OCI-M1 (cell line): ENCODE measurements at places on chromosomes 12 and 14.

DNA sequence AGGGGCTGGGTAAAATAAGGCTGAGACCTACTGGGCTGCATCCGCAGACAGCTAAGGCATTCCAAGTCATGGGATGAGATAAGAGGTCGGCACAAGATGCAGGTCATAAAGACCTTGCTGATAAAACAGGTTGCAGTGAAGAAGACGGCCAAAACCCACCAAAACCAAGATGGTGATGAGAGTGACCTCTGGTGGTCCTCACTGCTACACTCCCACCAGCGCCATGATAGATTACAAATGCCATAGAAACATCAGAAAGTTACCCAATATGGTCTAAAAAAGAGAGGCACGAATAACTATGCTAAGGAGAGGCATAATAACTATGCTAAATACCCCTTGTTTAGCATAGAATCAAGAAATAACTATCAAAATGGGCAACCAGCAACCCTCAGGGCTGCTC lies 46.2 kb upstream of the MAP3K9 start:
- no peak for DNase-seq

DNA sequence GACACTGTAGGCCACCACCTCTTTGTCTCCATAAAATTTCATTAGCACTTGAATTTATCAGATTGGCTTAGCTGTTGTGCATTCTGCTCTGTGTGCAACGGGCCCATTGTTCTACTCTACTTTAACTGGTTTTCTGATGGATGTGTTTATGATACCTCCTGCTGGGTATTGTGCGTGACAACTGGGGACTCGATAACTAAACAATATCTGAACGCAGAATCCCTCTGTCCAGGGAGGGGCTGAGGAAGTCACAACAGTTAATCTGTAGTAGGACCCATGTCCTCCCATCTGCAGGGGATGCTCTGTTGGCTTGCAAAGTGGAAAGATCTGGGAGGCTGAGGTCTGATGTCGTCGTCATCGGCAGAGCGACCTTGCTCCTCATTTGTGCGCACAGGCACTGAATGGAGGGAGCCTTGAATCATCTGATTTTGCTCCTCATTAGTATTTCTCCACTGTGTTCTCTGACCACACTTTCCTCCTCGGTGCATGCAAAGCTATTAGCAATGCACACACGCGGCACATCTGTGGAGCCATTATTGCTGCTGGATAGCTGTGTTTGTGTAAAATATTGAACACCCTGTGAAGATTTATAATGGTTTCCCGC lies 422.5 kb downstream of the NRXN3 start:
- no peak for DNase-seq

DNA sequence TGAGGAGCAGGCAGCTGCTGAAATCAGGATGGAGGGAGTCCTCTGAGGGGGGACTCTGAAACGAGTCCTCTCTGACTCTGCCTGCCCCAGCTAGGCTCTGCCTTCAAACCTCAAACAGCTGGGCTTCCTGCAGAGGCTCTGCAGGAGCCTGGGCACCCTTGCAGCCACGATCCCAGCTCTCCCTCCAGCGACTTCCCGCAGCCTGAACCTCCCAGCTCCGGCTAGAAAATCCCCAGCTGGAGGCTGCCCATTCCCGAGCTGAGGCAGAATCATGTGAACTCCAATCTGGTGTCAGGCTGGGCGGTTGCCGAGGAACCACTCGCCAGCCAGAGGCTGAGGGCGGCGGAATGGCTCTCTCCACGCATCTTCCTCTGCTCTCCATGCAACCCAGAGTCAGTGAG lies at the start of gene GPR68:
TSS of gene GPR68 (minus strand) at position 204 of the 401 bp plus-strand sequence. CDS start 9,654 bp downstream, outside the sequence.
- DNase-seq, result no peak

DNA sequence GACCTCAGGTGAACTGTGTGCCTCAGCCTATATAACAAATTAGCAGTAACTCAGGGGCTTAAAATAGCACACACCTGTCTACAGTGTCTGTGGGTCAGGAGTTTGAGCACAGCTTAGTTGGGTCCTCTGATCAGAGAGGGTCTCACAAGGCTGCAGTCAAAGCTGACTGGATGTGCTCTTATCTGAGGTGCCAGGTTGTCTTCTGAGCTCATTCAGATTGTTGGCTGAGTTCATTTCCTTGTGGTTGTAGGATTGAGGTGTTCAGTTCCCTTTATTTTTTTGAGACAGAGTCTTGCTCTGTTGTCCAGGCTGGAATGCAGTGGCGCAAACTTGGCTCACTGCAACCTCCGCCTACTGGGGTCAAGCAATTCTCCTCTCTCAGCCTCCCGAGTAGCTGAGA lies 164.7 kb downstream of the ADCK1 start:
- no peak for DNase-seq

- DNase-seq, result no peak
Observed at GRCh38 chr12:98471085-98471484, 44.3 kb upstream of the TMPO start.

- peak; percentile 99 for DNase-seq
Observed at GRCh38 chr12:54304187-54304810, 3.5 kb upstream of the NFE2 start.

GRCh38 chr12:89949457-89950195 lies 241.0 kb upstream of the ATP2B1 start:
- peak; percentile 9 for DNase-seq

GRCh38 chr12:2776129-2776806 lies 18.5 kb upstream of the FKBP4 start:
- DNase-seq, result no peak
